ENCODE measurements at places on chromosomes 5 and 9. TPM values are rescaled to one million over a fixed set of nuclear protein-coding genes. Genes with fewer than 3 reads are reported as not detected.

Gene PCDHAC1
- 0.49 TPM for total RNA-seq

Gene IL3
- not detected for total RNA-seq

Gene PPP1R26
- total RNA-seq: 10.1 TPM

Gene MIER3
- total RNA-seq: 21.6 TPM

Gene OR1J2
- 0.24 TPM for total RNA-seq

Data from hair follicle dermal papilla cell (primary cell).